ENCODE measurements at places on chromosomes 16 and 17.

- no peak for DNase-seq
Observed at GRCh38 chr16:87764600-87765472, 950 bp downstream of the KLHDC4 start.

GRCh38 chr16:88389621-88390160 is 6.9 kb downstream of the ZNF469 start:
- DNase-seq, result no peak

DNA sequence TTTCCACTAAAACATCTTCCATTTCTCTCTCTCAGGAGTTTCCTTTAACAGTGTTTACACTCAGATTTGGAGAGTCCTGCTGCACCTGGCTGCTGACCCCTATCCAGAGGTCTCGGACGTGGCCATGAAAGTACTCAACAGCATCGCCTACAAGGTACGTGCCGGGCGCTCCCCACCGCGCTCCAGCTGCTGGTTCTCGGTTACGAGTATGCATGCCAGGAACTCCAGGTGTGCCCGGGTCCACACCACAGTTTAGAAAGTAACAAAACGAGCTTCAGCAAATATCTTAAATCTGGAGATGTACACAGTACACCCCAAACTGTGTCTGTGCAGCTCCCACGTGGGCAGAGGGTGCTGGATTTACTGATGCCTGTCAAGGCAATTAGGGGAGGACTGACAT is 82.9 kb upstream of the CHMP6 start:
- peak; percentile 10 for DNase-seq

DNA sequence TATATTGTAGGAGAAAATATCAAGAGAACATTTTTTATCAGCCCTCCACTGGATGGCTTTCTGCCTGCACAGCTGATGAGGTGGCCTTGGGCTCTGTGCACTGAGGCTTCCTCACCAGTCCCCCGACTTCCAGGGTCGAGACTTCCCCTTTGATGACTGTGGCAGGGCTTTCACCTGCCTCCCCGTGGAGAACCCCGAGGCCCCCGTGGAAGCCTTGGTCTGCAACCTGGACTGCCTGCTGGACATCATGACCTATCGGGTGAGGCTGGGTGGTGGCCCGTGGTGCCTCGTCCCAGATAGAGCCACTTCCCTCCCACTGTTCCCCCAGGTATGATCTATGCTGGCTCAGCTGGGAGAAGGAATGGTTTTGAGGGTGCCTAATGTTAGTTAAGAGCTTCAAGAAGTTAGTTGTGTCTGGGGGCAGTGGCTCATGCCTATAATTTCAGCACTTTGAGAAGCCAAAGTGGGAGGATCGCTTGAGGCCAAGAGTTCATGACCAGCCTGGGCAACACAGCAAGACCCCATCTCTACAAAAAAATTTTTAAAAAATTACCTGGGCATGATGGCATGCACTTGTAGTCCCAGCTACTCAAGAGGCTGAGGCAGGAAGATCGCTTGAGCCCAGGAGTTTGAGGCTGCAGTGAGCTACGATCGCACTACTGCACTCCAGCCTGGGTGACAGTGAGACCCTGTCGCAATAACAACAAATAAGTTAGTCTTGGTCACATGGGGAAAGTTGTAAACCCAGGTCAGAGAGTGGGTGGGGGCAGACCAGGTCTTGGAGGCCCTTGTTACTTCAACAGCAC is 11.8 kb downstream of the FCSK start:
- DNase-seq, result no peak

- DNase-seq, result no peak
Observed at GRCh38 chr17:4840893-4841242, 7.7 kb downstream of the MINK1 start.

DNA sequence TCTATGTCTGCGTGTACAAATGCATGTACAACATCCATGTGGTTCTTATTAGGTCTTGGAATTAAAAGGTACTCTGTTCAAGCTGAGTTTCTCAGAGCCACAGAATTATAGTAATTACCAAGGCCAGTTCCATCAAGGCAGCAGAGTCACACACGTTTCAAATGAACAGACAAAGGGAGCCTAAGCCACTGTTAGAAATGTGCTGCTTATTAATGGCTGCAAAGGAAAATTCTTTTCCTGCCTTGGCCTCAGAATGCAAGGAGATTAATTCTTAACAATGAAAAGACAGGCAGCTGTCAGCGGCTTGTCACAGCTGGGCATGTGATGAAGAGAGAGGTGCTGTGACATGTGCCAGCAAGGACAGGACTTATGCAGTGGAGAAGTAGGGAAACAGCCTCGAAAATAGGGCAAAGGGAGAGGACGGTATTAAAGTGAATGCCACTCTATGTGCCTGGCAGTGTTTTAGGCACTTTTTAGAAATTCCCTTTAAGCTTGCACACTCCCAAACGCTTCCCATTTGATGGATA is 100.1 kb upstream of the CLEC3A start:
- no peak for DNase-seq

- DNase-seq, result no peak
Observed at GRCh38 chr17:40317345-40317873, 8.4 kb downstream of the RARA start.

- no peak for DNase-seq
Observed at GRCh38 chr17:21210411-21211076, 3.4 kb downstream of the TMEM11 start.

GRCh38 chr17:79651761-79652160 is 40.9 kb upstream of the RBFOX3 start:
- no peak for DNase-seq

DNA sequence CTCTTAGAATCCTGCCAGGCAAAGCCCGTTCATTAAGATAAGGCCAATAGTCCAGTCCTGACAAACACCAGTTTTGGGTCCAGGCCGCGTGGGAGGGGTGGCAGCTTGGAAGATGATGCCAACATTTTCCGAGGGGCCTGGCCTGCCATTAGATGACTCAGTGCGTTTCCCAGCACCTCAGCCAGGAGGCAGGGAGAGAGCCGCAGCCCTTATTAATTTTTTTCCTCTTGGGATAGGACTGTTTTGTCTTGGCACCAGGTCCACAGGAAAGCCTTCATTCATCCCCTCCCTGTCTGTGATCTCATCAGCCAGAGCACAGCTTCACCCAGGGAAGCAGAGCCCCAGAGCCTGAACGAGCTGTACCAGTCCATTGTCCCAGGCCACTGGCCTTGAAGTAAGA is 4.7 kb upstream of the NDEL1 start:
- DNase-seq, result no peak

GRCh38 chr16:64445245-64445644 is 676.6 kb downstream of the CDH11 start:
- DNase-seq, result peak; percentile 74

DNA sequence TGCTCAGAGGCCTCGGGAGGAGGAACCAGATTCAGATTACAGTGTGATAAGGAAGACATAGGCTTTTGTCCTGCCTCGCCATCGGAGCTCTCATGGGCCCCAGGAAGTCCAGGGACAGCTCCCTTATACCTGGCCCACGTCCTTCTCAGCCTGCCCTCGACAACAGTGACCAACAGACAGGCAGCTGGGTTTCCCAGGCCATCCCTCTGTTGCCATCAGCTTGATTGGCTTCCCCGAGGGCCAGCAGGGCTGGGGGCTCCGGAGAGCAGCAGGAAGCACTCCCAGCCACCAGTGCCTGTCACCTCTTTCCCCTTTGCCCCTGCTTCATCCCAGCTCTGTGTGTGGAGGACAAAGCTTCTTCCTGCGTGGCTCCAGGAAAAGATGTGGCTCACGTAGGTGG is 17.6 kb downstream of the CD300A start:
- DNase-seq, result no peak

DNA sequence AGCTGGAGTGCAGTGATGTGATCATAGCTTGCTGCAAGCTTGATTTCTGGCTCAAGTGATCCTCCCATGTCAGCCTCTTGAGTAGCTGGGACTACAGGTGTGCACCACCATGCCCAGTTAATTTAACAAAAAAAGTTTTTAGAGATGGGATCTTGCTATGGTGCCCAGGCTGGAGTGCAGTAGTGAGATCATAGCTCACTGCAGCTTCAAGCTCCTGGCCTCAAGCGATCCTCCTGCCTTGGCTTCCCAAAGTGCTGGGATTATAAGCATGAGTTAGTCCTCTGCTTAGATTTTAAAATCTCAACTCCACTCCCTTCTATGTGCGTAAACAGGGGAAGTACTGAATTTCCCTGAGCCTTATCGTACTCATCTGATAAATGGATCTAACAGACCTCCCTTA is 6.3 kb downstream of the RABEP2 start:
- no peak for DNase-seq

GRCh38 chr17:17684906-17685774 is 3.9 kb downstream of the RAI1 start:
- DNase-seq, result no peak

DNA sequence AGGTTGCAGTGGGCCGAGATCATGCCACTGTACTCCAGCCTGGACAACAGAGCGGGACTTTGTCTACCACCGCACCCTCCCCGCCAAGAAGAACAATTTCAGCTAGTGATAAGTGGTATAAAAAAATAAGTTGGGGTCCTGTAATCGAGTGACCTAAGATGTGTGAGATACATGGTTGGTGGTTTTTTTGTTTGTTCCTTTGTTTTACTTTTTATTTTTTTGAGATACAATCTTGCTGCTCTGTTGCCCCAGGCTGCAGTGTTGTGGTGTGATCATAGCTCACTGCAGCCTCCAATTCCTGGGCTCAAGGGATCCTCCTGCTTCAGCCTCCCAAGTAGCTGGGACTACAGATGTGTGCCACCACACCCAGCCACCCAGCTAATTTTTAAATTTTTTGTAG is 58.7 kb downstream of the PITPNC1 start:
- DNase-seq, result no peak

- DNase-seq, result no peak
Observed at GRCh38 chr17:31433811-31434726, 42.6 kb downstream of the RAB11FIP4 start.

- no peak for DNase-seq
Observed at GRCh38 chr17:17831208-17832031, 5.4 kb downstream of the SREBF1 start.

DNA sequence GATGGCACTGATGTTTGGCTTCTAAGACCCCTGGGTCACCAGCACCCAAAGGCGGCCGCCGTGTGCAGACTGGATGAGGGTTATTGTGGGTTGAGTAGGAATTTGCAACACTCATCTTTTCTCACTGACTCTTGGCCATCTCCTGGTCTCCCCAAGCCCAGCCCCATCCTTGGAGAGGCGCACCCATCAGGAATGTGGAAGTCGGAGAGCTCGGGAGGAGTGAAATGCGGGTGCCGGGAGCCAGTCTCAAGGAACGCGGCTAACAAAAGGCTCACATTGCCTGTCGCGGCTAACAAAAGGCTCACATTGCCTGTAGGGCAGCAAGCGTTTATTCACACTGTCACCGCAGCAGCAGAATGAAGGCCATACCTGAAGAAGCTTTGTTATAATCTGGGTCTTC is 248.6 kb downstream of the FOXL1 start:
- DNase-seq, result peak; percentile 12

DNA sequence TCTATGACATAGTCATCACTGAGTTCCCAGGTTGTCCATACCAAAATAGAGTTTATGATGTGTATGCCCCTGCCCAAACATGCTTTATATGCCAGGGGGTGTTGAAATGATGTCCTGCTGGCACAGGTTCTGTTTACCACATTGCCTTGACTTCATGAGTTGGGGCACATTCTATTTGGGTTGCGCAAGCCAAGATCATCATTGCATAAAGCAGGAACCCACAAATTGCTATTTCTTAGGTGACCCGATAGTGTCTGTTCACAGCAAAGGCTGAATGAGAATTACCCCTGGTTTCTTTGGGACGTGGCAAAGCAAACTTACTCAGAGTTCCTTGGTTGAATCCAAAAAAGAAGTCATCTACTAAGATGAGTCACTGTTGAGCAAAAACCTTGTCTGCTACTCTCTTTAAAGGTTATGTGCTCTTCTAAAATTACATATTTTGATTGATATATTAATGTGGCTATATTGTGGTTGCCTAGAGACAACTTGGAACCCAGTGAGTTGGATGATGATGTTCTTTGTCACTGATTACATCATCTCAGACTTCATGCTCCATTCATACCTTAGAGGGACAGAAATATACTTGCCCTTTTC is 912.6 kb upstream of the SOX9 start:
- DNase-seq, result no peak

- no peak for DNase-seq
Observed at GRCh38 chr17:73647772-73648542, 3.7 kb upstream of the SDK2 start.

DNA sequence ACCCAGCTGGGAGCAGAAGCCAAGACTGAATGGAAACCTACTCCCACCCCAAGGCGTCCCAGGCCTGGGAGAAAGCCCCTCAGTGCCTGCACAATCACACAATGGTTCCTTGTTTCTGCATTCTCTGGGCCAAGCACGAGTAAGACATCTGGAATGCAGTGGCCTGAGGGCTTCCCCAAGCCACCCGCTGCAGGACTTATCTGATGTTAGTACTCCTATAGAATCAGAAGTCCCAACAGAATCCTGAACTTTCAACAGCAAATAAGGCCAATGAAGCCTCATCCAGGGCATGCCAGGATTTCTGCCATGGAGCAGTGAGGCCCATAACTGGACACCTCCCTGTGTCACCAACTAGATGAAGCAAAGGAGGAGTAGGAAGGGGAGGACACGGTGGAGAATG is 28.6 kb downstream of the MYO18A start:
- DNase-seq, result no peak

- DNase-seq, result no peak
Observed at GRCh38 chr16:68331879-68332410, 21.1 kb downstream of the PRMT7 start.

DNA sequence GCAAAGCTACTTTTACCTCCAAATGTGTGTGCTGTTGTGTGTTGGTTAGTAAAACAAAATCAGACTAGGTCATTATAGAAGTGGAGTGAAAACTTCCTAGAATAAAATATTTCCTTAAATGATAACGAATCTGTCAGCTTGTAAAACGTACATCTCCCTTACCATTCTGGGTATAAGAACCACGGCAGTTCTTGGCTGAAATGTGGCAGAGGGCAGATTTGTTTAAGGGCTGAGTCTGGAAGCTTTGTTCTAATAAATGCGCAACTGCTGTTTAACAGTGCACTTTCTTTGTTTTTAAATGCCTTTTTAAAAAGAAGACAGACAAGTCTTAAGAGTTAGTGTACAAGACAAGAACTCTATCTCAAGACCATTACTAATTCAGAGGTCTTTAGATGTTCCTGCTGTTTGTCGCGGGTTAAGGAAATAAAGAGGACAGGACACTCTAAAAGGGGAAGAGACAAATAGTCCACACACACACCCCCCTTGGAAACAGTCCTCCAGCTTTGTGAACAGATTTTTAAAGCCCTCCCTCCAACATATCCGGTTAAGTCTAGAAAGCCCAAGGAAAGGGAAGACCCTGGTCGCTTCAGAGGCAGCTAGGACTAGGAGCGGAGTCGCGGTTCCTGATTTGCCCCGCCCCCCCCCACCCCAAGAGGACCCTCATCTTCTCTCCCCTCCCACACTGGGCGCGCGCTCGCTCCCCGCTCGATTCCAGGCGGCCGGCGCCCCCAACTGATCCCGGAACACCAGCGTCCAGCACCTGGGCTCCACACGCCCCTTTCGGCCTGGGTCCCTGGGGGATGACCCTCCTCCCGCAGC is 658 bp downstream of the SYNRG start:
- peak; percentile 90 for DNase-seq

Measured in NCI-H1417 (cell line).